ENCODE measurements at places on chromosomes 5 and 9.

DNA sequence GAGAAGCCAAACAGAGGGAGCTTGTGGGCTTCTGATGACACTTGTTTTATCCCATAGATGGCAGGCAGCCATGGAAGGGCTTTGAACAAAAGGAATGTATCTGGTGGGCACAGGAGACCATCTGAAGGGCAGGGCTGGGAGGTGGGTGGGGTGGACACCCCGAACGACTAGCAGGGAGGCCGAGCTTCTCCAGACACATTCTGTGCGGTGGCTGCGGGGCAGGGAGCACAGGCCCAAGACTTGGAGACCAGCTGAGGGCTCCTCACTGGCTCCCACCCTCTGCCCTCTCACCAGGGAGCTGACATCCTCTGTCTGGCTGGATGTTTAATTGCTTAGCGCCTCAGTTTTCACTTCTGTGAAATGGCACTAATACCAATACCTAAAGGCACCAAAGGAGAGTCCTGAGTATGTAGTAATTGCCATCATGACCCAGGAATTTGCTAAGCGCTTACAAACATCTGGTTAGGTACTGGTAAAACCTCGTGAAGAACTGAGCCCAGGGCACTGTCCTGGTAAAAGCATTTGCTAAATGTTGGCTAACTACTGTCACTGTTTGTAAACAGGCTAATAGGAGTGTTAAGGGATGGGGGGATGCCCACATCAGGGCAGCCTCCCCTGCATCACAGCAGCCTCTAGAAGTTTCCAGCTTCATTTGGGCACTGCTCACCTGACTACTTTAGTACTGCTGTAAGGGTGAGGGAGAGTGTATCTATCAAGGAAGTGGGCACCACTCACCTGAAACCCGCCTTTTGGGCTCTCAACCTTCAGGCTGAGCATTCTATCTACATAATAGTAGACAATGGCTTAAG, 2.1 kb upstream of the PHF2 start:
- peak; percentile 61 for DNase-seq

DNA sequence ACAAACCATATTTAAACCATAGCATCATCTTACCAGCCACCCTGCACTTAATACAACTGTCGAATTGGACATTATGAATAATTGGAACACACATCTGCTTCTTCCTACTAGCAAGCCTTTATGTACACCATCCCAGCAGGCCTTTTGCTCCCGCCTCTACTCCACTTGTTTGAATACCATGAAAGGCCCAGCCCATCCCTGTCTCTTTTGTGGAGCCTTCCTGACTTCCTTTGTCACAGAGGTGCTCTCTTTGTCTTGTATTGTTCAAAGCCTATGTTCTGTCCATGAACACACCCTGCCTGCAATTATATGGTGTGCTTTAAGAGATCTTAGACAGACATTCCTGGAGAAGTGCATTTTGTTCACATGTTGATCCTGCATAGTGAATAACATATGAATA, 465.7 kb downstream of the DIRAS2 start:
- DNase-seq: no peak

- DNase-seq: no peak
These were observed 113.6 kb downstream of the DPYSL3 start for GRCh38 chr5:147396070-147396823.

- DNase-seq: no peak
These were observed 35.9 kb upstream of the LECT2 start for GRCh38 chr5:135990528-135991255.

GRCh38 chr5:54533541-54534190, 16.1 kb downstream of the SNX18 start:
- DNase-seq: no peak

- DNase-seq: no peak
These were observed 5.2 kb downstream of the HAPLN1 start for GRCh38 chr5:83715236-83716065.

DNA sequence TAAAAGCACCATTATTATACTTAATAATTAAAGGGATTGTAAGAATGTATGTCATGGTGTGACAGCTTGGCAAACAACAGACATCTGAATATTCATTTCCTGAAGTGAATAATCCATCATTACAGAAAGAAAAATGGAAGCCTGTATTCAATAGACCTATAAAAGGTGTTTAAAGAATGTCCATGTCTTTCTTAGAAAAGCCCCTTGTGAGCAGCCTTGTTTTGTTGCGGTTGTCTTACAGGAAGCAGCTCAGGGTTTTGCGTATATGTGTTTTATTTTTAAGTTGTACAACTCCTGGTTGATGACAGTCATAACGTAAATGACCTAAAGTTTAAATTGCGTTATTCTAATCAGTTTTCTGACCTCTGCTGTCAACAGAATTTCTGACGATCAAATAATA, 53.8 kb downstream of the CAST start:
- DNase-seq: no peak

DNA sequence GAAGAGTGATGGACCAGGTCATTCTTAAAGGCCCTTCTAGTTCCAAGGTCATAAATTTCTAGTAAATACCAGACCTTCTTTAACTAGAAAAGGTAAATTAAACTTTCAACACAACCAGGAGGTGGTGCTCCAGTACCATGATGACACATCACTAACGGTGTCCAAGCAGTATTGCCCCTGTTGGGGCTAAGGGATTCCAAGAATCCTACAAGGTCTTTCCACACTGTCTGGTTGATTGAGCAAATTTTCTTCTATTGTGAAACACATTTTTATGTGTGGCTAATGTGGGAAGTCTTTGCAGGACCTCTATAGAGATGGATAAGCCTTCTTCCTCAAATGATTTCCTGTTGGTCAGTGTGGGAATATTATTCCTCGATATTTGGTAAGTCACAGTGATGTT, 459.6 kb upstream of the PAPPA start:
- no peak for DNase-seq

- DNase-seq: no peak
These were observed 218.8 kb downstream of the PRR16 start for GRCh38 chr5:120682851-120683250.

DNA sequence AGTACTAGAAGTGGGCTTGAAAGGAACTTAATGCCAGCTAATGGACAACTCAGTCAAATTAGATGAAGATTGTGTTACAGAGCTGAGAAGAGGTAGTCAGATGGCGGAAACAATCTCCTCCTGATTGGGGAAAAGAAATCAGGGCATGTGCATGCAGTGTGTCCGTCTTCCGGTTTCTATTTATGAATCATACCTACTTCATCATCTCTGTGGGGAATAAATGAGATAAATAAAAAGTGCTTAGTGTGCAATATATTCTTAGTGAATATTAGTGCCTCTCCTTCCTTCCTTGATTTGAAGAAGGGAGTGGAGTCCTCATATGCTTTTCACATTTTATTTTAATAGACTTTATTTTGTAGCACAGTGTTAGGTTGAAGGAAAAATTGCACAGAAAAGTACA, 108.7 kb upstream of the NFIL3 start:
- DNase-seq: no peak

DNA sequence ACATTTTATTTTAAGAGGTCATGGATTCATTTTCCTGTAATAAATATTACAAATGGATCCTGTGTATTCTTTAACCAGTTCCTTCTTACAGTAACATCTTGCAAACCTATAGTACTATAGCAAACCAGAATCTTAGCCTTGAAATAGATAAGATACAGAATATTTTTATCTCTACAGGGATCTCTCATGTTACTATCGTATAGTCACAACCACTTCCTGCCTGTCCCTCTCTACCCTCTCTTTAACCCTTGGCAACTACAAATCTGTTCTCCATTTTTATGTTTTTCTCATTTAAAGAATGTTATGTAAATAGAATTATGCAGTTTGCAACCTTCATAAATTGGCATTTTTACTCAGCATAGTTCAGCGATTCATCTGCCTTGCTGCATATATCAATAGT, 454.0 kb downstream of the DIRAS2 start:
- DNase-seq: no peak

- no peak for DNase-seq
These were observed 22.6 kb downstream of the PTBP3 start for GRCh38 chr9:112310826-112311225.

DNA sequence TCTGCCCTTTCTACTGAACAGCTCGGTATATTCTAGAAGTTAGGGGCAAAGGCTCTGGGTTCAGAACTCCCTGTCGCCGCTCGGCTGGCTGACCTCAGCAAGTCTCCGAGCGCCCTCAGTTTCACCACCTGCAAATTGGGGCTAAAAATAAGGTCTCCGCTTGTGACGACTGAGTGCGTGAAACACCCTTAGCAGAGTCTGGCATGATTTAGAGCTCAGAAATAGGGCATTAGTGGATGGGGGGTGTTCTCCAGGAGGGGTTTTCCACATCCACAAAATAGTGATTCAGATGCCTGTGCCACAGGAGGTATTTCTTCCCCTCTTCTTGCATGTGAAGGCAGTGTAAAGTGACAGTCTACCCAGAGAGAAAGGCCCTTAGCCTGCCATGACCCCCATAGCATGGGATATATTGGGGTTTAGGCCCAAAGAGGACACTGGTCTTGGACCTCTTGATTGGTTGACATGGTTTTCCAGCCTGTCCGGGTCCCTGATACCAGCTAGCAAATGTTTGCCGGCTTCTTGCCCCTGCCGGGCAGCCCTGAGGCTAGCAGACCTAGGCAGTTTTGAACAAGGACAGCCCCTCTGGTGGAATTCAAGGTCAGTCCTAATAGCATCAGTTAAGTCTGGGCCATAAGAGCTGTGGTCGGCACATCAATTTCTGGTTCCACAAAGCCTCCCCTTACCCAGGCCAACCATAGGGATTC, 1.4 kb downstream of the ERGIC1 start:
- peak; percentile 69 for DNase-seq
